ENCODE measurements at places on chromosomes 3 and 15. TPM values are rescaled to one million over a fixed set of nuclear protein-coding genes. Genes with fewer than 3 reads are reported as not detected.

- DNase-seq = no peak
Measured at GRCh38 chr15:61102281-61102680, 126.8 kb downstream of the RORA start.

- DNase-seq = peak; percentile 86
Measured at GRCh38 chr3:136658946-136659682, 93.1 kb downstream of the STAG1 start.

- no peak for DNase-seq
Measured at GRCh38 chr3:14123308-14124222, 1.1 kb downstream of the CHCHD4 start.

DNA sequence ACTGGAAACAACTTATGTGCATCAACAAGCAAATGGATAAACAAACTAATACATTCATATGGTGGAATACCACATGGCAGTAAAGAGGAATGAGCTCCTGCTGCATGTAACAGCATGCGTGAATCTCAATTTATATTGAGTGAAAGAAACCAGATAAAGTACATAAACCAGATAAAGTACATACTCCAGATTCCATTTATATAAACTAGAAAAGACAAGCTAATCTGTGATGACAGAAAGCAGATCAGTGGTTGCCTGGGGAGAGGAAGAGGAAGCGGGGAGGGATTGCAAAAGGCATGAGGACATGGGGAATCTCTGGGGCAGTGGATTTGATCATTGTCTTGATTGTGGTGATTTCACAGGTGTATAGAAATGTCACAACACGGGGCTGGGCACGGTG is 34.2 kb downstream of the LIMD1 start:
- DNase-seq = no peak

Gene MYEF2
- total RNA-seq = 6.2 TPM

Gene C3orf20
- not detected for total RNA-seq

- DNase-seq = no peak
Measured at GRCh38 chr3:115284980-115285379, 137.9 kb upstream of the ZBTB20 start.

Gene MME
- 152 TPM for total RNA-seq

Gene MAGEL2
- total RNA-seq = under 0.01 TPM

GRCh38 chr3:167750272-167750971 is 14.9 kb downstream of the SERPINI1 start:
- DNase-seq = no peak

DNA sequence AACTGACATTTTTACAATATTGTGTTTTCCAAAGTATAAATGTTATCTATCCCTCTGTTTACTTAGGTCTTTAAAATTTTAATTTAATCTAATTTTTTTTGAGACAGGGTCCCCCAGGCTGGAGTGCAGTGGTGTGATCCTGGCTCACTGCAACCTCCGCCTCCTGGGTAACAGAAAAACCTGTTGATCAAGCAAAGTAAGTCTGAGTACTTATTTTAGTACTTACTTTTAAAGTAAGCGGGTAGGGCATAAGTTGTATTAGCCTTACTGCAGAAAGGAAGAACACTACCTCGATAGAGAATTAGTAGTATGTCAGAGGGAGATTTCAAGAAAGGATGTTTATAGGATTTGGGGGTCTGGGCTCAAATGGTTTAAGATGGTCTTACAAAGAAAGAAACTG is 11.9 kb upstream of the FEM1B start:
- no peak for DNase-seq

DNA sequence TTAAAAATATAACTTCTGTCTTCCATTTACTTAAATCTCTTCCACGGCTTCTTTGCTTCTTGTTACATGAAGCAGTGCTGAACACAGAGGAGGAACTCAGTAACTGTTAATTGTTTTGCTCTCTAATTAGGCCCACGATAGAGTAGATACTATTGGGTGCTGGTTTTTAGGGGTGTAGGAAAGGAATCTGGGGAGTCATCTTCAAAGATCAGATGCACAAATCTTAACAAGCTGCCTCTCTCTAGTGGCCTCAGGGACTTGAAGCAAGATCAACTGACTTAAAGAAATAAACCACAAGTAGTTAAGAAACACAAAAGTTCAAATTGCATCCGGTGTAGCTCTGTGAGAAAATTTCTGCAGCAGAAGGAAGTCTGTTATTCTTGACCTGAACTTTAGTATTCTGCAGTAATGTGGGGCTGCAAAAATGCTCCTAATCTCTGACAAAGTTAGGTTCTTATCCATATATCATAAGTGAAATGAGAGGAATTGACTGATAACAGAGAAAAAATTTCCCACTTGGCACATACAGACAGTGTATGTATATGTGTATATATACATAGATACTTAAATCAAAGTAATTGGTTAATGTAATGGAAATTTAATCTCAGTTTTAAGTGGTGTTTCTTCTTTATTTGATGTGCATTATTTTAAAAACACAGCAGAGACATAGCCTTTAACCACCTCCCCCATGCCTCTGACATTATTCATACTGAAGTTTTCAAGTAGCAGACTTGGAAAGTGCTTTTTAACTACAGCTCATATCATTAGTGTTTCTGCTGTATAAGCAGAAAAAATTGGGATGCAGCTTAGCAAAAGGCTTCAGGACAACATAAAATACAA is 51.8 kb downstream of the CHST2 start:
- DNase-seq = peak; percentile 80

Gene CHST2
- 3.9 TPM for total RNA-seq

DNA sequence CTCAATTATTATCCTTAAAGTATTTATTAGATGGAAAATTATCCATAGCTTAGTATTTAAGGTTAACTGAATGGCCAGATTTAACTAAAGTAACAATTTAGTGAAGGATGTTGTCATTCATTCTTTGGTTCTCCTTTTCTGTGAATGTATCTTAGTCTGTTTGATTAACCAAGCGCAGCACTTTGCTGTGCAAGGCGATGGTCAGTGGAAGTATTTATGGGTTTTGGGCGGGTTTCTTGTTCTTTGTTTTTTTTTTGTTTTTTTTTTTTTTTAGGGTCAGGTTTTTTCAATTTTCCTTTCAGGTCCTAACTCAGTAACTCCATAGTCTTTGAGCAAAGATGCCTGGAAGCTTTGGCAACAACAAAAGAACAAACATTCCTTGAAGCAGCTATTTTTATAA is 328.8 kb downstream of the PTPRG start:
- no peak for DNase-seq

Gene SAMMSON
- under 0.01 TPM for total RNA-seq

Gene CHRNA5
- under 0.01 TPM for total RNA-seq

- DNase-seq = no peak
Measured at GRCh38 chr3:197798863-197799262, 7.8 kb downstream of the LRCH3 start.

- no peak for DNase-seq
Measured at GRCh38 chr15:78065973-78066946, 11.3 kb downstream of the TBC1D2B start.

DNA sequence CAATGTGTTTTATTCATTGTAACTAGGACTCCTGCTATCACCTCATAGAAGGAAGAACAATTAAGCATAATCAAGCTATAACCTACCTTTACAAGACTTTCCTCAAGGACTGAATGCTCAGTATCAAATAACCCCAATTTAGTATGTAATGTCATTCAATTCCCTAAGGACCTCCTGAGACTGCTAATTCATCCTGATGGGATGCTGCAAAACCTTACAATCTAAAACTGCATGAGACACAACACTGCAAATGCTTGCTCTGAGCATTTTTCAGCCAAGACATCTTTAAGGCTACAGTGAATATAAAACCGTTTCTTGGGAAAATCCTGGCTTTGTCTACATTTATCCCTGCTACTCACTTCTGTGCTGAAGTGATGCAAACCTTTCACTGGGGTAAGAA is 69.9 kb downstream of the RYK start:
- no peak for DNase-seq

Gene RAB5A
- total RNA-seq = 50.9 TPM

GRCh38 chr15:70269991-70270751 is 172.5 kb upstream of the TLE3 start:
- DNase-seq = no peak

GRCh38 chr3:9204253-9204992 is 45.0 kb downstream of the SRGAP3 start:
- DNase-seq = no peak

GRCh38 chr3:40680685-40681657 is 156.2 kb downstream of the ZNF621 start:
- DNase-seq = no peak

DNA sequence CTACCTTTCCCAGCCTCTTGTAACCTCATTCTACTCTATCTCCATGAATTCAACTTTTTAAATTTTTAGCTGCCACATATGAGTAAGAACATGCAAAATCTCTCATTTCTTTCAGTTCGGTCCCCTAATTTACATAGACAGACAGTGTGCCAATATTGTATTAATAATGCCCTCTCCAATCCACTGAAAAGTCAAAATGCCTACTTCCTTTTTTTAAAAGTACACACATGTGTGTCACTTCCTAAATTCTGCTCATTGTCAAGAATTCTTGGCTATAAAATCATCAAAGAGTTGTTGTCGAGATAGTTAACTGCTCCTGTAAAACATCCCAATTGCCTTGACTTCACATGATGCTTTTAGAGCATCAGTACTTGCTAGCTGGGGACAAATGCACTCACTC is 84.2 kb upstream of the IL12A start:
- DNase-seq = no peak

- no peak for DNase-seq
Measured at GRCh38 chr3:17765819-17766472, 23.5 kb upstream of the TBC1D5 start.

GRCh38 chr3:33277193-33277882 is at the start of gene FBXL2:
Gene FBXL2 (plus strand): TSS chr3:33277442. CDS start chr3:33277513, 71 bp downstream.
- DNase-seq = peak; percentile 70

Gene NEK4
- total RNA-seq = 21.3 TPM

DNA sequence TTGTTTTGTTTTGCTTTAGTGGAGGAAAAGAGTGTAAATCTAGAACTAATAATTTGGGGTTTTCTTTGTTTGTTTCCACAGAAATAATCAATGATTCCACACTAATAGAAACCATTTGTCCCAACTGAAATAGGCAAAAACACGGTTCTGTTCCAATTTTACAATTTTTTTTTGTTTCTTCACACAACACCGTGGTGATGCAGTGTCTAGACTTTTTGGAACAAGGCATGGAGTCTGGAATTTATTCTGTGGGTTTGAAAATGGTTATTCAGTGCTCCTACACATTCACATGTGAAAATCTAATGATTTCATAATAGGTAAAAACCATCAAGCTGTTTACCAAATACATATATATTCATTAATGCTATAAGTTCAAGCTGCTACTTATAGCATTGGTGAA is 629.0 kb upstream of the TGFBR2 start:
- DNase-seq = peak; percentile 72

- DNase-seq = no peak
Measured at GRCh38 chr3:32009957-32010356, 28.4 kb downstream of the ZNF860 start.

GRCh38 chr3:13650210-13651056 is 101.5 kb downstream of the FBLN2 start:
- peak; percentile 60 for DNase-seq

GRCh38 chr3:45118615-45119071 is 27.5 kb downstream of the CDCP1 start:
- DNase-seq = no peak

- DNase-seq = no peak
Measured at GRCh38 chr3:183762304-183762703, 63.1 kb downstream of the MAP6D1 start.

- DNase-seq = peak; percentile 84
Measured at GRCh38 chr3:171168086-171168485, 141.6 kb upstream of the SLC2A2 start.

GRCh38 chr3:22239011-22239410 is 488.0 kb upstream of the ZNF385D start:
- DNase-seq = no peak

Gene STRC
- 0.17 TPM for total RNA-seq

Gene HSPBAP1
- 12.4 TPM for total RNA-seq

DNA sequence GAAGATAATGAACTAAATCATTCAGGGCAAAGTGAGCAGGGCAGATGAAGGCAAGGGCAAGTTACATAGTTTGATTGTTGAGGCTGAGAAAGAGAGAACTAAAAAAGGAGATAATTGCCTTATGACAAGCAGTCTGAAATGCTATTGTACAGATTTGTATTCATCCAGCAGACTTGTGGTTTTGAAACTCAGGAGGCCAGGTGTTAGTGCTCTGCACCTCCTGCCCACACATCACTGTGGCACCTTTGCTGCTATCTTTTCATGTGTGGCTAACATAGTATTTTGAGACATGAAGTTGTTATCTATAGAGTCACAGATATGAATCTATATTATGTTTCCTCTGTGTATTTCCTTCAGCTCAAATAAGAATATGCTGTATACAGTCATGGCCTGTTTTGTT is 24.3 kb upstream of the SUCLG2 start:
- no peak for DNase-seq

Gene PLA2G4E
- total RNA-seq = not detected

Gene EHHADH
- 4.1 TPM for total RNA-seq

DNA sequence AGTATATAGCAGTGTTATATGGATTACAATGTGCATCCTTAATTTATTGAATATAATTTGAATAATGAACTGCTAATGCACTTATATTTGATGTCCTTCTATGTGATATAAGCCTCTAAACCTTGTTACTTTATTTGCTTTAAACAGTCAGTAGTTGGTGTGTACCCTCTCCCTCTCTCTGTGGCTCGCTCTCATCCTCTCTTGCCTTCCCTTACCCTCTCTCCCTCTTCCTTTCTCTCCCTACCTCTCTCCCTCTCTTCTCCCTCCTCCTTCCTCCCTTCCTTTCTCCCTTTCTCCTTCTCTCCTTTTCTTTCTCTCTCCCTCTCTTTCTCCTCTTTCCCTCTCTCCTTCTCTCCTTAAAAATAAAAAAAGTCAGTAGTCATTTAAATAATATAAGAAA is 28.9 kb downstream of the MGA start:
- DNase-seq = no peak

Gene TNFAIP8L3
- total RNA-seq = 10.7 TPM

- no peak for DNase-seq
Measured at GRCh38 chr15:90790057-90790456, 72.9 kb downstream of the BLM start.

- DNase-seq = peak; percentile 64
Measured at GRCh38 chr3:99842826-99843589, 25.3 kb downstream of the CMSS1 start.

- DNase-seq = no peak
Measured at GRCh38 chr3:33391255-33391995, 48.8 kb downstream of the UBP1 start.

DNA sequence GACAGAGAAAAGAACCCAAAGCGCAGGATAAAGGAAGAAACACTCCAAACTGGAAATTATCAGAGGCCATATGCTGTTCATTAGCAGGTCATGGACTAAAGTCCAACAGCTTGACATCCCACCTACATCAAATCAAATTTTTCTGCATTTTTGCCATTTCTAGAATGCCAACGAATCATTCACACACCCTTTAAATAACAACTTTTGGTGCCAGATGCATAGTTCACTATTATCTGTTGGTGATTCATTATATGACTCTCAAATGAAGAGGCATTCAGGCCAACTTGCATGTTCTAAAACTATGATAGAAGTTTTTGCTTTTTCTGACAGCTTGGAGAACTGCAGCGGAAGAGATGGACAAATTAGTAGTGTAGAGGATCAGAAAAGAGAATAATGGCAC is 529.8 kb upstream of the NAALADL2 start:
- DNase-seq = no peak

DNA sequence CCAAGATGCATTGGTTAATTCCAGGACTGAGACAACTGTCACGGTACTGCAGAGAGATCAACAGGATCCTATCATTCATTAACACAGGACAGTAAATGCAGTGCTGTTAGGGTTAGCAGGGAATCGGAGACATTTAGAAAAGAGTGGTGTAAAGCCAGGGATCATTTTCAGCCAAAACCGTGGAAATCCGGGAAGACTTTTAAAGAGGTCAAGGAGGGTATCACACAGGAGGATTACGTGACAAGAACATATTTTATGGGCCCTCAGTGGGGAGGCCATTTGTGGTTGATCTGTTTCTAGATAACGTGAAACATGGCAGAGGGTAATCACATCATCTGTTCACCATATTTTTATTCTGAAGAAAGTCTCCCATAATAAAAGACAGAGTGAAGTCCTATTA is 216.1 kb downstream of the PTPRG start:
- DNase-seq = no peak

Data from fibroblast of lung (primary cell).